ENCODE measurements at places on chromosomes 1 and 21.

- H3K4me1 ChIP-seq = peaks cover 4% of the 10 kb centered on the region
- peak overlapping the region; percentile 74 for H3K4me3 ChIP-seq
- H3K36me3 ChIP-seq = no peaks in the 10 kb centered on the region
- H3K27me3 ChIP-seq = peaks cover 13% of the 10 kb centered on the region
- no peak overlapping the region for H3K27ac ChIP-seq
These were observed 722 bp upstream of the PODN start for GRCh38 chr1:53061123-53061858.

DNA sequence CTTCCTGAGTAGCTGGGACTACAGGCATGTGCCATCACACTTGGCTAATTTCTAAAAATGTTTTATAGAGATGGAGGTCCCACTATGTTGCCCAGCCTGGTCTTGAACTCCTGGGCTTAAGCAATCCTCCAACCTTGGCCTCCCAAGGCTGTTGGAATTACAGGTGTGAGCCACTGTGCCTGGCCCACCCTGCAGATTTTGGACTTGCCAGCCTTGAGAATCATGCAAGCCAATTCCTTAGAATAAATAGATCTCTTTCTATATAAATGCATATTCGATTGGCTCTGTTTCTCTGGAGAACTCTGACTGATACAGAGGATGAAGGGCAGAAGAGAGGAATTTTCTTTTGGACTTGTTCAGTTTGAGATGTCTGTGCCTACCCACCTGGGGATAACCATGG is 6.7 kb downstream of the CLDN14 start:
- no peak overlapping the region for H3K4me3 ChIP-seq
- peaks cover 34% of the 10 kb centered on the region for H3K27me3 ChIP-seq
- H3K36me3 ChIP-seq = peaks cover 4% of the 10 kb centered on the region

DNA sequence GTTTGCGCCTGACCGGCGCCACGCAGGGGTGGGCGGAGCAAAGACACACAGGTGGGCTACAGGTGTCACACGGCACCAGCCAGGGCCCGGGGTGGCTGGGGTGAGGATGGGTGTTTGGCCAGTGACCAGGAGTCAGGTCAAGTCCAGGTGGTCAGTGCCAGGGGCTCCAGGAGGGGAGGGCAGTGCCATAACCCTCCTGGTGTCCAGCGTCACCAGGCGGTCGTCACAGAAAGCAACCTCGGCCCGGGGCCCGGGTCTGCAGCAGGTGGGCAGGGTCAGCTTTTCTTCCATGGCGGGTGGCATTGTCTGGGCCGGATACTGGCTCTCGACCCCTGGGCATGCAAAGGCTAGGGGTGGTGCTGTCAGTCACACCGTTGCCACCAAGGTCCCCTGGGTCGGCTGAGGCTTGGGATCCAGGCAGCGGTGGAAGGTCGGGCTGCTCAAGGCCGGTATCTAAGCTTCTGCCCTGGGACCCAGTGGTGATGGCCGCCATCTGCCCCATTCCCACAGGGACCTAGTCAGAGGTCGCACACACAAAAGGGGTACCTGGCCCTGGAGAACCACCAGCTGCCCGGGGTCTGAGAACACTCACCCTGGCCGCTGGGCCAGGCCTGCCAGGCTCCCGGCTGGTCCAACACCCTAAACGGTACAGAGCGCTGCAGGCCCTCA is 1.8 kb downstream of the FNDC10 start:
- peaks cover 9% of the 10 kb centered on the region for H3K4me1 ChIP-seq
- H3K27me3 ChIP-seq = no peaks in the 10 kb centered on the region
- H3K27ac ChIP-seq = no peak overlapping the region
- no peak for DNase-seq

DNA sequence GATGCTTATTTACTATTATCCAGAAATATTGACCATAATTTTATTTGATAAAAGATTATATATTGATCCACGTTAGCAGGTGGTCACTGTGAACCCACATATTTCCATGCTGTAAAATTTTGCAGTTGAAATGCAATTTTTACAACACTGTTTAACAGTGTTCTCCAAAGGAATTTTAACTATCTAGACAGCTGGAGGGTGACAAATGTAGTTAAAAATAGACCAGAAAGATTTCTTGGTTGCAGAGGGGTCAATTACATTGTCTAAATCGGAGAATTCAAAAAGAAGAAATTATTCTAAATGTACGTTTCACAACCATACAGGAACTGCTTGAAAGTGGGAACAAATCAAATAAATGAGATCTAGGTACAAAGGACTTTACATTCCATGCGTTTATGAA is 625.2 kb upstream of the NCAM2 start:
- no peak overlapping the region for H3K4me3 ChIP-seq
- H3K36me3 ChIP-seq = no peaks in the 10 kb centered on the region
- H3K27ac ChIP-seq = no peak overlapping the region
- no peak for DNase-seq

DNA sequence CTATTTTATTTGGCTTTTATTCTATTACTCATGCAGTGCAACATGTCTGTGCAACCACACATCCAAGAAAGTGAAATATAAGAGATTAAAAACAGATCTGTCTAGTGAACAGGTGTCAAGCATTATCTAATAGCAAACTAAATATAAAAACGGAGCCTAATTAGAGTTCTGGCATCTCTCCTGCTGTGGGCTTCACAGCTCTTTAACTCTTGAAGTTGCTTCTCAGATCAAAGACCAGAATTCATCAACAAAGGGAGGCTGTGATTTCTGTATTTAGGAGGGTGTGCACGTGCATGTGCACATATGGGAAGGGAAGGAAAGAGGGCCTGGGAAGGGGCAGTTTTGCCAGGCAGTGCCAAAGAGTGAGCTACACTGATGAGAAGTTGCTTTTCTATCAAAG is 81.0 kb downstream of the MIS18A start:
- no peak overlapping the region for H3K4me3 ChIP-seq
- no peak overlapping the region for H3K27ac ChIP-seq
- DNase-seq = no peak
- peaks cover 21% of the 10 kb centered on the region for H3K27me3 ChIP-seq
- no peaks in the 10 kb centered on the region for H3K36me3 ChIP-seq

DNA sequence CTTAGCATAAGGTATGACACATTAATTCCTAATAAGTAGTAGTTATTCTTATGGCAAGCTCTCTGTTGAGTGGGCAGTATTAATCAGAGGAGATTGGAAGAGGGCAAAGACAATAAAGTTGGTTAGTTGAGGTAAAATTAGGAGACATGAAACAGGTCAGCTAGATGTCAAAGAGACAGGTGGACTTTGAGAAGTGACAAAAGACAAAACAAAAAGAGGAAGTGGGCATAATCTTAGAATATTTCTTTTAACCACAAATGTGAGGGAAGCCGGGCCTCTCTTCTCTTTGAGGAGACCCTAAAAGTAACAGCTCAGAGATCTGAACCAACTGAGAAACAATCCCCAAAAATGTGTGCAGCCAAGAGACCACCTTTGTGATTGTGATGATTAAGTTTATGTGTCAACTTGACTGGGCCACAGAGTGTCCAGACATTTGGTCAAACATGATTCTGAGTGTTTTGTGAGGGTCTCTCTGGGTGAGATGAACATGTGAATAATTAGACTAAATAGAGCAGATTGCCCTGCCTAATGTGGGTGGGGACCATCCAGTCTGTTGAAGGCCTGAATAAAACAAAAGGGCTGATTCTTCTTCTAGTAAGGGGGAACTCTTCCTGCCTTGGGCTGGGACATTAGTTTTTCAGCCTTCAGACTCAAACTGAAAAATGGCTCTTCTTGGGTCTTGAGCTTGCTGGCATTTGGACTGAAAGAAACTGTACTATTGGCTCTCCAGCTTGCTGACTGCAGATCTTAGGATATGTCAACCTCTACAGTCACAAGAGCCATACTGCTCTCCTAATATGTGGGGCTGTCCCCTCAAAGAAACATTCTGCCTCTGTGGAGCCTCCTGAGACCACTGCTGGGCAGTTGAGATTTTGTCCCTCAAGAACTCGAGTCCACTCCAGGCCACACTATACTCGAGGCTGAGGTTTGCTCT is 40.0 kb downstream of the FCRL5 start:
- no peak overlapping the region for H3K27ac ChIP-seq
- peaks cover 2% of the 10 kb centered on the region for H3K4me1 ChIP-seq
- H3K4me3 ChIP-seq = no peak overlapping the region
- DNase-seq = no peak

DNA sequence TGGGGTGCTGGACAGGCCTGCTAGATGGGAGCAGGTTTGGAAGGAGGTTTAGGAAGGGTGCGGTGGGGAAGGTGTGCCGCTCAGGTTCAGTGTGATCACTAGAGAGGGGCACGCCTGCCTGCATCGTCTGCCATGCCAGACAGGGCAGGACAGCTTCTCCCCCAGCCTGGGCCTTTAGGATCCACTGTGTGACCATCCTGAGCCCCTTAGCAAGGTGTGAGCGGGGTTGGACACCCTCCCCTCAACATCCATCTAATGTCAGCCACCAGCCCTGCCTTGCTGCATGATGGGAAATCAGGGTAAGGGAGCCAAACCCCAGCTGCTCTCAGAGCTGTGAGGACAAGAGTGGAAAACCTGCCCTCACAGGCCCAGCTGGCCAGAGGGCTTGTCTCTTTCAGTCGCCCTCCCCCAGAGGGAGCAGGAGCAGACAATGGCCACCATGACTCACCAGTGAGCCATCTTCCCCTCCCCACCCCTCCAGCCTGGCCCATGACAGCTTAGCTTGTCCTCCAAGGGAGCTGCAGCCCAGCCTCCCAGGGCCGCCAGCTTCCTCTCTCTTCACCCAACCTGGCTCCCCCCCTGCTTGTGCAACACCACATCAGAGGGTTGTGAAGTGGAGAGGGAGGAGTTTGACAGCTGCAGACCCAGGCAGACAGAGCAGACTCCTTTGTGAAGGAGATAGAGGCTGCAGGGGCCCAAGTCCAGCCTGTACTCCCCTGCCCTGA is 37.0 kb downstream of the NUAK2 start:
- peaks cover 63% of the 10 kb centered on the region for H3K4me1 ChIP-seq
- H3K36me3 ChIP-seq = peaks cover 45% of the 10 kb centered on the region
- H3K27ac ChIP-seq = peak overlapping the region; percentile 99
- peak; percentile 89 for DNase-seq
- peak overlapping the region; percentile 85 for H3K4me3 ChIP-seq
